Breast epithelium (tissue), 4 donors: ENCODE measurements at places on chromosomes 16 and 17.
A peak's percentile ranks its signal among the peaks of the same experiment; 100 is the strongest.

DNA sequence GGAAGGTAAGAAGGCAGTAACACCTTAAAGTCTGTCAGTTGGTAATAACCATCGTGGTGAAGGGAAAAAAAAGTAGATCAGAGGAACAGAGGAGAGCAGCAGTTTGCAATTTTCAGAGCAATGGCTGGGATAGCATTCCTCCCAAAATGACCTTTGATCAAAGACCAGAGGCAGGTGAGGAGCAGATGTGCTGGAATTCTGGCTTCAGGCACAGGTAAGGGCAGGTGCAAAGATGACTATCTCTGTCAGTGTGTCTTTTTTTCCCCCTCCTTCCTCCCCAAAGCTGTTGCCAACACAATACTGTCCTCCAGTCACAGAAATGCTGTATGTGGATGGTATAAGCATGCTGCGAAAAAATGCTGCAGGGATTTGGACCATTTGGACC, 166.7 kb downstream of the XYLT1 start:
- H3K27me3 ChIP-seq = no peaks in the 10 kb centered on the region
- no peaks in the 10 kb centered on the region for H3K4me1 ChIP-seq

DNA sequence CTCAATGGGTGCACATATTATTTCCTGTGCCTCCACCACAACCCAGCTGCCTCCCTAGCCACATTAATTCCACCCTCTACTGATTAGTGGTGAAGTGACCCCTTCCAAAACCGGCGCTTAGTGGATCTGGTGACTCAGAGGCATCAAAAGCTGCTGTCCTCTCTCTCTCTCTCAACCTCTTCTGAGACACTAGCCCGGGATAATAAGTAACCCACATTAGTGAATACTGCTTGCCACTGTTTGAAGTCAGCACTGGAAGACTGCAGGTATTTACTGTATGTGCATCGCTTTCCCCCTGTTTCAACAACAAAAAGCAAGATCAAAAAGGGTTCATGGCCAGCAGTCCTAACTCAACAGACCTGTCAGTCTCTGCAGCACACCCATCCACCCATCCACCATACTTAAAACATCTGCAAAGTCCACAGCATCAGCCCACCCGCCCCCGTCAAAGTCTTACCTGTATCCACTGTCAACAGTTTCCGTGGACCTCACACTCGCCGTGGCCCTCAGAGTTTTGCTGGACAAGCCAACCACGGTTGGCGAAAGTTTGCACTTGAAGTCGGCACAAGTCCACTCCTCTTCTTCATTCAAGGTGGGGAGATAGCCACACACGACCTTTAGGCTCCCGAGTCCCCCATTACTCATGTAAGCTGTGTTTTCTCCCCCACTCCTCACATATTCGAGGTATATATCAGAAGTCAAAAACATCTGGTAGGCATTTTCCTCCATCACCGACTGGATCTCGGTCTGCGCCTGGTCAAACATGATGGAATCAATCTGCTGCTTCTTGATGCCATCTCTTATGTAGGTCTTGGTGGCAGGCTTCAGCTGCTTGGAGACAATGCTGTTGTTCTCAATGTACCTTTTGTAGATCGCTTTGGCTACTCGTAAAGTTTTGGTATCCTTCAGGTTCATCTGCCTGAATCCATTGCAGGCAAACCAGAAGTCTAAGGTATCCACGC, 3.8 kb downstream of the AXIN2 start:
- H3K27ac ChIP-seq = peak overlapping the region; percentile 97
- no peaks in the 10 kb centered on the region for H3K36me3 ChIP-seq
- H3K27me3 ChIP-seq = no peaks in the 10 kb centered on the region
- no peak for DNase-seq
- H3K4me1 ChIP-seq = peaks cover 5% of the 10 kb centered on the region
- H3K4me3 ChIP-seq = peak overlapping the region; percentile 91

DNA sequence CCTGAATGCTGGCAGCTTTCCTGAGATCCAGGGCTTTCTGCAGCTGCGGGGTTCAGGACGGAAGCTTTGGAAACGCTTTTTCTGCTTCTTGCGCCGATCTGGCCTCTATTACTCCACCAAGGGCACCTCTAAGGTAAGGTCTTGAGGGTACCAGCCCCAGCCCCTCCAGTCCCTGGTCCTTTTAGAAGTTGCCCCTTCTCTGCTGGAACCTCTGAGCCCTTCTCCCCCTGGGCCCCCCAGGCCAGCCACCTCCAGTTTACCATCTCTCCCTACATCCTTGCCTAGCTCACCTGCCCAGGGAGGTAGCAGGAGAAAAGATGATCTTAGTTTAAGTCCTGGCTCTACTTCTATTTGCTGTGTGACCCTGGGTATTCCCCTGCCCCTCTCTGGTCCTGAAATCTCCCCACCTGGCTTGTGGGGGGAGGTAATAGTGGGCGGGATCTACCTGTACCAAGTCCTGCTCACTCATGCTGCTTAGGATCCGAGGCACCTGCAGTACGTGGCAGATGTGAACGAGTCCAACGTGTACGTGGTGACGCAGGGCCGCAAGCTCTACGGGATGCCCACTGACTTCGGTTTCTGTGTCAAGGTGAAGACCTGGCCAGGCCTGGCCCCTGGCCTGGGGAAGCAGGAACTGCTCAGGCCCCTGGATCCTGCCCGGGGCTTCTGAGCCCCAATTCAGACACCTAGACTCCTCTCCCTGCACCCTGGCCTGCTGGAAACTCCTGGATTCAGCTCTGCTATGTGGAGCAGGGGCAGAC, 6.5 kb downstream of the GRB7 start:
- no peaks in the 10 kb centered on the region for H3K4me1 ChIP-seq
- no peak overlapping the region for H3K4me3 ChIP-seq
- H3K27ac ChIP-seq = no peak overlapping the region
- no peak for DNase-seq
- no peaks in the 10 kb centered on the region for H3K27me3 ChIP-seq

DNA sequence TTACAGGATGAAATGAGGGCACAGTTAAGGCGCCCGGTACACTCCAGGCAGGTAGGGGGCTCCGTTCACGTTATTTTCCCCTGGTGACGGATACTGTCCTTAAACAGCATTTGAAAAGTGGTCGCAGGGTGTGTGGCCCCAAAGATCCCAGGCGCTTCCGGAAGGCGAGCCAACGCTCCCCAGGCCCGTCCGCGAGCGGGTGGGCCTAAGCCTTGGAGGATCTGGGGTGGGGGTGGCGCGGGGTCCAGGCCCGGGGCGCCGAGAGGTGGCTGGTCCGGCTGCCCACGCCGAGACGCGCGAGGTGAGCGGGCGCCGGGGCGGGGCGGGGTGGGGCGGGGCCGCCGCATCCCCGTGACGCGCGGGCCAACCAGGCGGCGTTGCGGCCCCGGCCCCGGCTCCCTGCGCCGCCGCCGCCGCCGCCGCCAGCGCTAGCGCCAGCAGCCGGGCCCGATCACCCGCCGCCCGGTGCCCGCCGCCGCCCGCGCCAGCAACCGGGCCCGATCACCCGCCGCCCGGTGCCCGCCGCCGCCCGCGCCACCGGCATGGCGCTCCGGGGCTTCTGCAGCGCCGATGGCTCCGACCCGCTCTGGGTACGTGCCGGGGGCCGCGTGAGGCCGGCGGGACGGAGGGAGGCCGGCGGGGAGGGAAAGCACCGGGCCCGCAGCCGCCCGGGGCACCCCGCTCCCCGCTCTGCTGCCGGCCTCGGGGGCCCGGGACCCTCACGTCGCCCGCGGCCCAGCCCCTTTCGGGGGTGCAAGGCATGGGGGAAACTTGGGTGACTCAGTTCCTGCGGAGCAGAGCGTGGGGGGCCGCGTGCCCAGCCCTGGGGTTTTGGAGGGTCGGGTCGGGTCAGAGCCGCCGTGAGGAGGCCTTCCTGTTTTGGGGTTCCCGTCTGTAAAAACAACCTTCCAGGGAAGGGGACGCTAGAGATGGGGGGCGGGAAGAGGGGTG, at the start of gene ABCC1:
Gene ABCC1 (plus strand): TSS at position 407 of the 951 bp plus-strand sequence. CDS start 136 bp downstream, at position 543.
- no peaks in the 10 kb centered on the region for H3K27me3 ChIP-seq
- peak within 1 kb of the TSS; percentile 75 for H3K27ac ChIP-seq
- no peak for DNase-seq
- H3K4me3 ChIP-seq = peak within 1 kb of the TSS; percentile 74
- H3K36me3 ChIP-seq = no peaks in the 10 kb centered on the region
- H3K4me1 ChIP-seq = no peaks in the 10 kb centered on the region

DNA sequence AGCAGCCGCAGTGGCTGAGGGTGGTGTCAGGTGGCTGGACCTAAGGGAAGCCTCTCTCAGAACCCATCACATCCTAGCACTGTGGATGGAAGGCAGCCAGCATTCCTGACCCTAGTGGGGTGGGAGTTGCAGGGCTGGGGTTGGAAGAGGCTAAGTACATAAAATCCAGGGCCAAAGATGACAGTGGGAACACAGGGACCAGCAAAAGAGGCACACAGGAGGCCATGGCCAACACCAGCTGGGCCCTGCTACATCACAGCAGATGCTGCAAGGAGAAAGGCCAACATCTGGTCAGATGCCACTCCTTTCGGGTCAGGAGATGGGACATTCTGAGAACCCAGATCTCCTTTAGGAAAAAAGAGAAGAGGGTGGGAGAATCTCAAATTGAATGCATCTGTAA, 415.4 kb downstream of the SLC39A11 start:
- H3K4me1 ChIP-seq = no peaks in the 10 kb centered on the region
- no peak for DNase-seq
- no peaks in the 10 kb centered on the region for H3K36me3 ChIP-seq
- H3K4me3 ChIP-seq = no peak overlapping the region

DNA sequence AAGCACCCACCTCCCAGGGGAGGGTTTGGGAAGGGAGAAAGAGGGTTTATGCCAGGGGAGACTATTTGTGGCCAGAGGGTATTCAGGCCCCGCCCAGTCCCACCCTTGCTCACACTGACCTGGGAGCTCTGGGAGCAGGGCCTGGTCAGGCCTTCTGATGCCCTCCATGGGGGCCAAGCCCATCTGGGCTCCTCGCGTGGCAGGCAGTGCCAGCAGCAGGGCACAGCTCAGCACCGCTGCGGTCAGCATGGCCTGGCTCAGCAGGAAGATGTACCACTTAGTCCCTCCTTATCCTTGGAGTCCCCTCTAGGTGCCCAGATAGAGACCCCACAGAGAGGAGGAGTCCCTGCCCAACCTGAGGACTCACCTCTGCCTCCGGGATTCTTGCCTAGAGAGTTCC, at the start of gene AGRP:
Gene AGRP (minus strand): TSS at position 398 of the 400 bp plus-strand sequence. CDS start 149 bp downstream, at position 249.
- H3K4me1 ChIP-seq = peaks cover 11% of the 10 kb centered on the region
- H3K36me3 ChIP-seq = no peaks in the 10 kb centered on the region
- H3K27ac ChIP-seq = peak within 1 kb of the TSS; percentile 96
- no peaks in the 10 kb centered on the region for H3K27me3 ChIP-seq
- H3K4me3 ChIP-seq = peak within 1 kb of the TSS; percentile 81

DNA sequence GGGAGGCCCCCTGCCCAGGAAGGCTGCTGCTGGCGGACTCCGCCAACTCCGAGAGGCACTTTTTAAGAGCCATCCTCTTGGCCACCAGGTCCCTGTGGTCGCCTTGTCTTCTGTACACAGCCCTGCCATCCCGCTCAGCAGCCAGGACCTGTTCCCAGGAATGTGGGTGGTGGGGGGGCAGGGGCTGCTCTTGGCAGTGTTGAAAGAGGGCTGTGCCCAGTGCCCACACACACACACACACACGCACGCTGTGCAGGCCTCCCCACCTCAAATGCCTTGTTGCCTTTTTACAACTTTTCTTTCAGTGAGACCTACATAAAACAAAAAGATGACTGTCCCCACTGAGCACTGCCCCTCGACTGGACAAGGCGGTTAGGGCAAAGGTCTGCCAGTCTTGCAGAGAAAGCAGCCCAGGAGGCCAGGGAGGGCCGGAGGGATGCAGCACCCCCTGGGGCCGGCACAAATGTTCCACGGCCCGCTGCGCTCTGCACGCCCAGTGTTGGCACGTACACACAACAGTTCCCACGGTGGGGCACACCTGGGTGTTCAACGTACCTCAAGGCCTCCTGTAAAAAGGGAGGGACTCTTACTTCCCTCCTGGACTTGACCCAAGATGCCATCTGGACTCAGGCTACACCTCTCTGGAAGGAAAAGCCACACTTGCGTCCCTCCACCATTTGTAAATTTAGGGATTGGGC, 18.5 kb upstream of the PITPNA start:
- no peaks in the 10 kb centered on the region for H3K27me3 ChIP-seq
- peaks cover 8% of the 10 kb centered on the region for H3K4me1 ChIP-seq
- no peak for DNase-seq
- H3K27ac ChIP-seq = peak overlapping the region; percentile 56
- H3K36me3 ChIP-seq = no peaks in the 10 kb centered on the region

DNA sequence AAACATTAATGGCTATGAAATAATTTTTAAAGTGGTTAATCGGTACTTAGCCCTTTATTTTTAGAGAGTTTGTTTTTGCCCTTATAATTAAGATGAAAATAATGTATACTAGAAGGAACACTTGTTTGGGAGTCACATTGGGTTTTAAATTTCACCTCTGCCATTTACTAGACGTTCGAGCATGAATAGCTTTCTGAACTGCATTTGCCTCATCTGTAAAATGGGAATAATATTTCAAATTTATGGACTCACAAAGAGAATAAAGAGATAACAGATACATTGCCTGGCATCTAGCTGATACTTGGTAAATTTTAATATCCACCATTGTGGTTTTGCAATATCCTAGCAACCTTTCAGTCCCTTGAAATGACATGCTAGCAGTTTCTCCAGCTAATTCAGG, 36.6 kb downstream of the TNRC6A start:
- H3K27ac ChIP-seq = no peak overlapping the region
- DNase-seq = no peak
- no peaks in the 10 kb centered on the region for H3K36me3 ChIP-seq
- H3K4me3 ChIP-seq = no peak overlapping the region
- H3K4me1 ChIP-seq = no peaks in the 10 kb centered on the region
- H3K27me3 ChIP-seq = no peaks in the 10 kb centered on the region
